ENCODE measurements at places on chromosomes 5 and 9. TPM values are rescaled to one million over a fixed set of nuclear protein-coding genes. Genes with fewer than 3 reads are reported as not detected.

Gene IL7R
- 0.67 TPM for total RNA-seq

Gene PCDHB12
- 1.0 TPM for total RNA-seq

Gene CCL19
- total RNA-seq: 0.70 TPM

Gene HACD4
- total RNA-seq: 1.0 TPM

Gene ZFP2
- total RNA-seq: 0.54 TPM

DNA sequence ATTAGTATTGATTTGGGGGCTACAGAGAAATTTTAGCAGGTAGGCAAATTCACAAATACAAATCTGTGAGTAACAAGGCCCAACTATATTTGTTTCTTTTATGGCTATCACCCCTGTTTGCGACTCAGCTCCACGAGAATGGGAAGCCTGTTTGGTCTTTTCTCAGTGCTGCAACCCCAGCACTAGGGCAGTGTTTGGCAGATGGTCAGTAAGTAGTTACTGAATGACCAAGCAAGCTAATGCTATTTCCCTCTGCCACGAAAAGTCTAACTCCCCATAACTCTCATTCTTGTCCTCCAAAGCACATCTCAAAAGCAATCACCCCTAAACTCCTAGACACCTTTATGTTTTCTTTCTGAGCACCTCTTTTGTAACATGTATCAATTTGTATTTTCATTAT, 245.6 kb downstream of the DNAH5 start:
- DNase-seq: no peak

DNA sequence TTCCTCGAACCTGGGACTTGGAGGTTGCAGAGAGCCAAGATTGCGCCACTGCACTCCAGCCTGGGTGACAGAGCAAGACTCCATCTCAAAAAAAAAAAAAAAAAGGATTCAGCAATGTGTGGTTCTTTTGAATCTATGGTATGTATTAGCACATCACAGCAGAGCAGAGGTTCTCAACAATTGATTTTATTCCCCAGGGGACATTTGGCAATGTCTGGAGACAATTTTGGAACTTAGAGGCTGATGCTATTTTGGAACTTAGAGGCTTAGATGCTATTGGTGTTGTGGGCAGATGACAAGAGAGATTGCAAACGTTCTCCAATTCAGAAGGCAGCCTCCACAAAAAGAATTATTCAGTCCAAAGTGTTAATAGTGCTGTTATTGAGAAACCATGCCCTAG, 115.2 kb downstream of the TMC1 start:
- DNase-seq: no peak

- no peak for DNase-seq
Measured at GRCh38 chr5:52767217-52767743, 20.4 kb upstream of the ITGA1 start.

DNA sequence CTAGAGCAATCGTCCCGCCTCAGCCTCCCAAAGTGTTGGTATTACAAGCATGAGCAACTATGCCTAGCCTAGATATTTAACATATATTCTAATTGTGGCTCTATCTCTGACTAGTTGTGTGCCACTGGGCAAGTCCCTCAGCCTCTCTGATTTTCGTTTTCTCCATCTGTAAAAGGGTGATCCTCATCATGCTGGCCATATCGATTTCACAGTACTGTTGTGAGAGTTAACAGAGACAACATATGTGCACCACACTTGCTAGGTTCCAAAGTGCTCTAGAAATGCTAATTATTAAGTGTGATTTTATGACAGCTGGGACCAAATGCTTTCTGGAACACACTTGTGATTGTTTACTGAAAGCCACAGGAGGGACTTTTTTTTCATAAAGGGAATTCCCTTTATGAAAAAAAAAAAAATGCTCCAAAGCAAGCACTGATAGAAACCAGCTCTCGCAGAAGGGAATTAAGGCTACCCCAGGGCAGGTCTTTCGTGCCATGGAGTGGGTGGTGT, 78.5 kb upstream of the EPB41L4B start:
- no peak for DNase-seq

- no peak for DNase-seq
Measured at GRCh38 chr9:86200599-86201162, 58.8 kb downstream of the C9orf153 start.

GRCh38 chr5:25119650-25120049, 474.9 kb upstream of the CDH10 start:
- DNase-seq: no peak

- no peak for DNase-seq
Measured at GRCh38 chr9:108259917-108260675, 595.7 kb downstream of the ACTL7B start.

- no peak for DNase-seq
Measured at GRCh38 chr9:123251741-123252140, 16.6 kb downstream of the STRBP start.

GRCh38 chr9:86782831-86783230, 164.5 kb downstream of the GAS1 start:
- no peak for DNase-seq

- no peak for DNase-seq
Measured at GRCh38 chr5:72812488-72812887, 4.0 kb upstream of the TNPO1 start.

DNA sequence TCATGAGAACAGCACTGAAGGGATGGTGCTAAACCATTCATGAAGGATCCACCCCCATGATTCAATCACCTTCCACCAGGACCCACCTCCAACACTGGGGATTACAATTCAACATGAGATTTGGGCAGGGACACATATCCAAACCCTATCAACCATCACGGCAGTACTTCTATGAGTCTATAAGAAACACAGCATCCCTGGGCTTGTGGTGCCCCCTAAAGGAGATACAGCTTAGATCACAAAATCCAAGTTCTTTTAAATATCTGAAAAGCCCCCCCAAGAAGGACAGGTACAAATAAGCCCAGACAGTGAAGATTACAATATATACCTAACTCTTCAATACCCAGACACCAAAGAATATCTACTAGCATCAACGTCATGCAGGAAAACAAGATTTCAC, 233.7 kb upstream of the ADRA1B start:
- DNase-seq: no peak

- DNase-seq: peak; percentile 81
Measured at GRCh38 chr5:1090538-1090937, 21.3 kb downstream of the SLC12A7 start.

DNA sequence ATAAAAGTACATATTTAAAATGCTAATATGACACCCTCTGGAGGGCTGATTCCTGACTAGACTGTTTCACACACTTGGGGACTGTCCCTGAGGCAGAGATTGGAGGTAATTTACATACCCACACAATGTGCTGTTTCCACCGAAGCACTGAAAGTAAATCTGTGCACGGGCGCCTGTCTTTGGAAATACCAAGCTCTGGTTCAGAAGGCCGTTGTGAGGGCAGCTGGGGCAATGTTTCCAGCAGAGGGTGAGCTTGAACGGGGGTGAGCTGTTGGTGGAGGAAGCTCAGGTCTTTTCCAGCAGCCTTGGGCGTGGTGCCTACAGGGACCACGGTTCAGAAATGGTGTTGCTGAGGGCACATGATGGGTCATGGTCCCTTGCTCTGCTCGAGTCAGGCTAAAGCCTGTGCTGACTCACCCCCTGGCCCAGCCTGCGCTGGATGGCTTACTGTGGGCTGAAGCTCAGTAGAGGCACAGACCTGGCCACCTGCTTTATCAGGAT, 25.8 kb upstream of the HMCN2 start:
- no peak for DNase-seq

DNA sequence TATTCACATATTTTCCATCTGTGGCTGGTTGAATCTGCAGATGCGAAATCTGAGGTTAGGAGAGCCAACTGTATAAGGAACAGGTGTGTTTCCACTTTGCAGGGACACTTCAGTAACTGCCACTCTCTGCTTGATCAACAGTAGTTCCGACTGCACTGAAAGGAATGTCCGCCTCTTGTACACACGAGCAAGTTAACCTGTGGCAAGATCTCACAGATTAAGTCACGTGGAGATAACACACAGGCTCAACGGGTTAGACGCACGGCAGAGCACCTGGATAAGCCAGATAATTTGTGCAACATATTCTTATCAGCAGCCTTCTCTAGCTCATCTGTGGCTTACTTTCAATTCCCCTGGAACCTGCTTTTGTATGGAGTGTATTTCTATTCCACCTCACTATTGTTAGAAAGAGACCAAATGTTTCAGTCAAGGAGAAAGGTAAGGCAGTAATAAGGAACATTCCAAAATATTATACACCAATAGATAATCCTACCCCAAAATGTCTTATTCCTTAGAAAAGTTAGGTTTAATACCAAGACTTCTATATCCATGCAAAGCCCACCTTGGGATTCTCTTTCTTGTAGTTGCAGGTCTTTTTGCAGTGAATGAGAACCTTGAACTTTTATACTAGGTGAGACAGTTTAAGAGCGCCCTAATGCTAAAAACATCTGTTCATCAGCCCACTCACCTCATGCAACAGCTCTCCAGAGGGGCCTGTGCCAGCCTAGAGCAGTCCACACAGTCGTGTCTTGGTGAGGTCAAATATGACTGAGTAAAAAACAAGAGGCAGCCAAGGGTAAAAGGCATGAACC, 6.5 kb upstream of the C9 start:
- no peak for DNase-seq

DNA sequence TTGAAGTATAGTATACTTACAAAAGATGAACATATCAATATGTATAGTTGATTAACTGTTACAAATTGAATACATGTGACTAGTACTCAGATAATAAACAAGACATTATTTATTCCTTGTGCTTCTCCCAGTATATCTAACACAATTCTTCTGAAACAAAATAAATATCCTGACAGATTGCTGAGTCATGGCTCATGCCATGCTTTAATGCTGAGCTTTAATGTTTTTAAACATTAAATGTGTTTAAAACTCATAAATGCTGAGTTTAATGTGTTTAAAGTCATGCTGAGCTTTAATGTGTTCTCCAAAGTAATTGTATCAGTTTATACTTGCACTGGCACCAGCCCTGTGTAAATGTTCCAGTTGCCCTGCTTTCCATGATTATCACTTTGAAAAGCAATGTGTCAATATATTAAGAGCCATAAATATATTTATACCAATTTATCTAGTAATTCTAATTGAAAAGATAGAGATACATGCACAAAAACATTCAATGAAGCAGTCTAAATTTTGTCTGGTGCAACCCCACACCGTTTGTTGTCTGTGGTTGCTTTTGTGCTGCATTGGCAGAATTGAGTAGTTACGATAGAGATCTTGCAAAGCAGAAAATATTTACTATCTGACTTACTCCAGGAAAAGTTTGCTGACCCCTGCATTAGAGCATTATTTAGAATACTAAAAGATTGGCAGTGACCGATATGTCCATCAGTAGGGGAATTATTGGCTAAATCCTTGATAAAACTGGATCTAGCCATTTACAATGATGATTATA, 15.7 kb downstream of the KIAA1958 start:
- DNase-seq: no peak

DNA sequence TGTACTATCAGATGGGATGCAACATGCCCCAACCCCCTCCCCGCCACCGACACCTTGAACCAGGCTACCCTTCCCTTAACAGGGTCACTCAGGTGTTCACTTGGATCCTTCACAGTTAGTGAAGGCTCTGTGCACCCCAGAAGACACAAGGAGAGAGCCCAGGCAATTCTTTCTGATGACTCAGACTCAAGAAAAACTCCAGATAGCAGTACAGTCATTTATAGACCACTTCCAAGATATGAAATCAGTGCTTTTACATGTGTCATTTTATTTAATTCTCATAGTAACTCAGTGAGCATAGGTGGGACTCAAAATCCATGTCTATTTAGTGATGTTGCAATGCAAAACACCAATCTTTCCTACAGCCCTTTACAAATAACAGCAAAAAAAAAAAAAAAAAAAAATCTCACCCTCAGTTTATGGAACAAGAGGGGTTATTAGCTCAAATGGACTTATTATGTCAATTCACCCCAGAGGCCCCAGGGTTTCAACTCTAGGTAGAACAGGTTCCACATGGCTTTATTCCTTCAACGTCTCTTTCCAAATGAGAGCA, 71.9 kb downstream of the FOXD1 start:
- no peak for DNase-seq

GRCh38 chr5:132080595-132080994, 7.0 kb downstream of the CSF2 start:
- no peak for DNase-seq

DNA sequence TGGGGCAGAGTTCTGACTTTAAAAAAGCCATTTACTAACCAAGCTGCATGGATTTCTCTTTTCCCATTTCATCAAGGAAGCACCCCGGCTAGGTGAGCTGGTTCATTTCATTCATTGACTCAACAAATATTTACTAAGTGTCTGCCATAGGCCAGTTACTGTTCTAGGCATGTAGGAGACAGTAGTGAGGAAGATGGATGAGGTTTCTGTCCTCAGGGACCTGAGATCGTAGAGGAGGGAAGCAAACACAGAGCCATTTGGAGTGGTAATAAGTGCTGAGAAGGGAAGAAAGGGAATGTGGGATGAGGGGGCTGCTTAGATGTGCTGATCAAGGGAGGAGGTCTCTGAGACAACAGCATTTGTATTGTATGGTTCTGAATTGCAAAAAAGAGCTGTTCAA, 120.4 kb downstream of the C9orf152 start:
- DNase-seq: no peak

DNA sequence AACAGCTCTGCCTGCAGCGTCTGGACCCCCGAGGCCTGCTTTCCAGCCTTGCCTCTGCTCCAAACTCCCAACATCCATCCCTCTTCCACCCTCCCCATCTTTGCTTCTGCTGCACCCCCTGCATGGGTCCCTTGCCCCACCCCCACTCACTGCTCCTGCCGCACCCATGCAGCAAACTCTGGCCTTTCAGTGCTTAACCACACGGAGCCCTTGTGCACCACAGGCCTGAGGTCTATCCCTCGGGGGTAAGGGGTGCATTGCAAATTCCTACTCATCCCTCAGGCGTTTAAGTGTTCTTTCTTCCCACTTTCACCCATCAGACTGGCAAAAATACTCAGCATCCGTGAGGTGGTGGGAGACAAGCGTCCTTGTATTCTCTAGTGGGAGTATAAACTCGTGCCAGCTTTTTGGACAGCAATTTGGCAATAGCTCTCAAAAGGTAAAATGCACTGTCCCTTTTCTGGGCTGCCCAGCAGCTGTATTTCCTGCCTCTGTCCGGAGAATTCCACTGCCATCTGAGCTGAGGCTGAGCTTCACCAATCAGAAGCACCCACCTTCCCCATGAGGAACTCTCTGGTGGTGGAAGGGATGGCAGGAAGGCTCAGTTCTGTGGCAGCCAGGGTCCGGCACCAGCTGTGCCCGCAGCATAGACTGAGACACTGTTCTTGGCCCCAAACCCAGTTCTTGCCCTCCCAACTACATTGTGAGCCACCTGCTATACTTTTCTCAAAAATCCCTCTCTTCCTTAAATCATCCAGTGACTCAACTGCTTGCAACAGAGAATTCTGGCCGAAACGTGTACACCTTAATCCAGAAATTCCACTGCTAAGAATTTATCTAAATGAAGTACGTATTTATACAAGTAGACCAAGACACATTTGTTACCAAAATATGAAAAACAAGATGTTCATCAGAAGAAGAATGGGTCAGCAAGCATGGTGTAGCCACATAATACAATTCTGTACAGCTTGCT, 15.0 kb downstream of the PSMB7 start:
- no peak for DNase-seq

- no peak for DNase-seq
Measured at GRCh38 chr9:21919377-21920362, 74.5 kb downstream of the CDKN2A start.

DNA sequence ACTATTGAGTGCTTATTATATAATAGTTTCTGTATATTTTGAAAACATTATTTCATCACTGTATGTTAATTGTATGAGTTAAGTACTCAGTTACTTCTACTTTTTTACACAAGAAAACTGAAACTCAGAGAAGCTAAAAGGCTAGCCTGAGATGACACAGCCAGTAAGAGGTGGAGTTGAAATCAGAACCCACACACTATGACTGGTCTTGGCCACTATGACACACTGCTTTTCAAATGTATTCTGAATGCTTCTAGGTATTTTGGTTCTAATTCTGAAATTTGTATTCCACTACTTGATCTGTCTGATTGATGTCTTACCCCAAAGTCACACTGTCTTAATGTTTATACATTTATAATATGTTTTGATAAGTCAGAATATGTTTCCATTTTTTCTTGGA, 181.8 kb downstream of the ZDHHC21 start:
- no peak for DNase-seq
